ENCODE measurements at places on chromosomes 7 and 10.

- DNase-seq = no peak
Observed at GRCh38 chr7:95454438-95455045, 19.7 kb upstream of the PON2 start.

- no peak for DNase-seq
Observed at GRCh38 chr7:59079-60016, 133.0 kb upstream of the FAM20C start.

- no peak for DNase-seq
Observed at GRCh38 chr10:122974023-122974422, 6.2 kb upstream of the PSTK start.

GRCh38 chr10:33193057-33193700 is 141.3 kb downstream of the NRP1 start:
- peak; percentile 47 for DNase-seq

GRCh38 chr7:115864082-115864481 is 166.5 kb downstream of the TFEC start:
- no peak for DNase-seq

DNA sequence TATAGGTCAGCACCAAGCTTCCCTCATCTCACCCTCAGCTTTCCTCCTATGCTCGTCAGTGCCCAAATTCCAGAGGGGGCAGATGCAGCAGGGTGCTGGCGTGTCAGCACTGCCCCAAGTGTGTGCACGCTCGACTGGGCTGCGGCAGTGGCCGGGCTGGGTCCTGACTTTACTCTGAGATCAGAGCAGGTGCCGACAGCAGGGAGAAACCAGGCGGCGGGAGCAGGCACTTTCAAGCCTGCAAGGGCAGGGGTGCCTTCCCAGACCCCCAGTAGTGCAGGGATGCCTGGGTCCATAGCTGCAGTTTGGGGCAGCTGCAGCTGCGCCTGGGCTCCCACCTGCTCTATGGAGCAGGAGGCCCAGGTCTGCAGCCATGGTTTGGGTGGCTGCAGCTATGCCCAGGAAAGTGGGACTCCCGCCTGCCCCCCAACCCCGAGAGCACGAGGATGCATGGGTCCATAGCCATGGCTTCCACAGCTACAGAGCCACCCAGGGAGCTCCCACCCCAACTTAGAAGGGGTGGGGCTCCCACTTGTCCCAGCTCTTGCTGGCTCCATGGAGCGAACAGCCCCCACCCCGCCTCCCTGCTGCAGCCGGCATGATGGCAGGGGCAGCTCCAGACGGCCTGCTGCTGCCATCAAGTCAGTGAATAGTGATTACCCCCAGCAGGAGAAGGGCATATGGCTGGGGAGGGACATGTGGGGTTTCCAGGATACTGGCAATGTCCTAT is 199.2 kb upstream of the KMT2E start:
- no peak for DNase-seq

- DNase-seq = no peak
Observed at GRCh38 chr7:2202901-2203765, 29.6 kb downstream of the MAD1L1 start.

GRCh38 chr7:131493081-131493480 is 63.3 kb downstream of the PODXL start:
- no peak for DNase-seq

GRCh38 chr10:3528271-3528670 is 256.7 kb downstream of the KLF6 start:
- no peak for DNase-seq

DNA sequence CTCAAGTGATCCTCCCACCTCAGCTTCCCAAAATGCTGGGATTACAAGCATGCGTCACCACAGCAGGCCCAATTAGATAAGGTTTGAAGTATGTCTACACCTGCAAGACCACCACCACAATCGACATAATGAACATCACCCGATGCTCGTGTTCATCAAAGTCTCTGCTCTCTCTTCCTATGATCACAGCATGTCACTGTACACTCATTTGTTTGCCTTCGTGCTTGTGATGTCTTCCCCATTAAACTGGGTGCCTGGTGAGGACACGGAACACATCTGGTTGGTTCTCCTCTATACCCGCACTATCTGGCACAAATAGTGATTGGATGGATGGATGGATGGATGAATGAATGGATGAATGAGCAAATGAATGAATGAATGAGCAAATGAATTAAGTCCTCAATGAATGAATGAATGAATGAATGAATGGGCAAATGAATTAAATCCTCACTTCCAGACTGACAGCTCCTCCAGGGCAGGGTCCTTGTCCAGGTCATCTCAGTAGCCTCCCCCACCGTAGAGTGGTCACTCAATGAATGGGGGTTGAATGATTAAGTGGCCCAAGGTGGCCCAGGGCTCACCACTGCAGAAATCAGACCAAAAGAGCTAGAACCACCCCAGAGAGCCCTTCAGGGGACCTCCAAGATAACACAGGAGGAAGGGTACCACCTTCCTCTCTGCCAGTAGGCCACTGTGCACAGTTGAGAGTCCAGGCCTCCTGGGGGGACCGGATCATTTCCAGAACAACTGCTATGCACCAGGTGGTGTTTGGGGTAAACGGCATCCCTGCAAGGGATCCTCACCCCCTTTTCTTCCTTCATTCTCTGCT is 101.9 kb upstream of the TNRC18 start:
- no peak for DNase-seq

DNA sequence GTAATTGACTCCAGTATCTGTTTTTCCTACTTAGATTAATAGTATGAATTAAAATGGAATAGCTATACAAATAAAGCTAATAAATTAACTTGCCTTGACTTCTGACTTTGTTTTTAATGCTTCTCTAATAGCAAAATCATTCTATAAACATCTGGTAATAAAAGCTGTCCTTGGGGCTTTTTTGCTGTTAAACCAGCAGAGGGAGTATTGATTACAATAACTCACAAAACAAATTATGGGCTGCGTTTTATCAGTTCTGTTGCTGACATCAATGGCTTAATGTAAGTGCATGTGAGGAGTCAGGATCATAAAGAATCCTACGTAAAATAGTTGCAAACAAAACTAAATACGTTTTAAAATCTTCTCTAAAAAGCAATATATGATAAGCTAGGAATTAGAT is 667.8 kb downstream of the PCDH15 start:
- DNase-seq = no peak

DNA sequence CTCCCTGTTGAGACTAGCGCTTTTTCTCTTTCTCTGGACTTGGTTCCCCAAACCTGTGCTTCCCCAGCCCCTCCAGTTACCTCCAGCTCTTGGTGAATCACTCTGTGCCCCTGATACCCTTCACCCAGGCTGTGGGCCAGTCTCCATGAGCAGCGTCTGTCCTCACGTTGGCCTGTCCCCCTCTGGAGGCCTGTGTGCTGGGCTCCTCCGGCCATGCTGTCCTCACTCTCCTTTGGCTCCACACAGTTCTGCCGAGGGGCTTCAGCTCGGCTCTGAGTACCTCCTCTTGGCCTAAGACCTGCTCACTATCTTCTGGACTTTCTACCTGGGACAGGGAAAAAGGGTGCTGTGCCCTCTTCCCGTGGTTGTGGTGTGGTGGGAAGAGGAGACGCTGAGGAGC is 140.2 kb upstream of the TNS3 start:
- no peak for DNase-seq

DNA sequence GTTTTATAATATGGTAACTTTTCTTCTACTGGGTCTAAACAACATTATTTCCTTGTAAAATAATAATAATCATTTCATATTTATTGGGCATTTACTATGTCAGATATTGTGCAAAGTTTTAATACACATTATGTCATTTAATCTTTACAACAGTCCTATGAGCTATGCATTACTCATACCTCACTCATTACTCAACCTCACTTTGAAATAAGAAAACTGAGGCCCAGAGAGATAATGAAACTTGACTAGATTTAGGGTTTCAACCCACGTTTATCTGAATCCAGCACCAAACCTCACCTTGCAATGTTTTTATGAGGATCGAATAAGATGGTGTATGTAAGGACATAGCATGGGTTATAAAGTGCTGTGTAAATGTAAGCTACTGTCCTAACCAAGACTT is 153.2 kb upstream of the SLC13A1 start:
- no peak for DNase-seq

- DNase-seq = no peak
Observed at GRCh38 chr7:142440219-142440905, 182.5 kb upstream of the PRSS58 start.

- no peak for DNase-seq
Observed at GRCh38 chr10:129962872-129963640, 1.0 kb downstream of the EBF3 start.

- no peak for DNase-seq
Observed at GRCh38 chr10:119531067-119531466, 11.5 kb downstream of the RGS10 start.

DNA sequence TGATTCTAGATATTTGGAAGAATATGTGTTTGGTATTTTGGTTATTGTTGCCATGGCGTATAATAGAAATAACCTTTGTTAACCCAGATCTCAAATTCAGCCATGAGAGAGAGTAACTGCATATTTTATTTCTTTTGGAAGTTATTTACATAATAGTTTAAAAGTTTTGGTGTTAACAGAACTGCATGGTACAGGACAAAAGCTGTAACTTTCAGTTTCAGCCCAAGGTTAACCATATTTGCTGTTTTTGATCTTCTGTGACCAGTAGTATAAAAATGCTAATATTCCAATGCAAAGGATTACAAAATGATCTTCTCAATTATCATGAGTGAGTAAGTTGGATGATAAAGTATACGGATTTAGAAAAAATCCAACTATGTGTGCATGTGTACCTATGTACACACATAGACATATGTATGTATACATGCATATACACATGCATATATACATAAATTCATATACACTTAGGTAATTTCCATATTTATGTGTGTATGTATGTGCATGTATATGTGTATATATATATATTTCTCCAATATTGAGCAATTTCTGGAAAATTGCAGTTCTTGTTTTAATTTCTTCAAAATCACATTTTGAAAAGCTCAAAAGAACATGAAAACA is 38.0 kb upstream of the PIP4K2A start:
- no peak for DNase-seq

GRCh38 chr10:101244321-101245050 is 15.2 kb upstream of the LBX1 start:
- no peak for DNase-seq

GRCh38 chr10:22323538-22324305 is 2.8 kb downstream of the BMI1 start:
- no peak for DNase-seq

GRCh38 chr7:122849957-122850328 is 36.3 kb downstream of the CADPS2 start:
- DNase-seq = no peak

DNA sequence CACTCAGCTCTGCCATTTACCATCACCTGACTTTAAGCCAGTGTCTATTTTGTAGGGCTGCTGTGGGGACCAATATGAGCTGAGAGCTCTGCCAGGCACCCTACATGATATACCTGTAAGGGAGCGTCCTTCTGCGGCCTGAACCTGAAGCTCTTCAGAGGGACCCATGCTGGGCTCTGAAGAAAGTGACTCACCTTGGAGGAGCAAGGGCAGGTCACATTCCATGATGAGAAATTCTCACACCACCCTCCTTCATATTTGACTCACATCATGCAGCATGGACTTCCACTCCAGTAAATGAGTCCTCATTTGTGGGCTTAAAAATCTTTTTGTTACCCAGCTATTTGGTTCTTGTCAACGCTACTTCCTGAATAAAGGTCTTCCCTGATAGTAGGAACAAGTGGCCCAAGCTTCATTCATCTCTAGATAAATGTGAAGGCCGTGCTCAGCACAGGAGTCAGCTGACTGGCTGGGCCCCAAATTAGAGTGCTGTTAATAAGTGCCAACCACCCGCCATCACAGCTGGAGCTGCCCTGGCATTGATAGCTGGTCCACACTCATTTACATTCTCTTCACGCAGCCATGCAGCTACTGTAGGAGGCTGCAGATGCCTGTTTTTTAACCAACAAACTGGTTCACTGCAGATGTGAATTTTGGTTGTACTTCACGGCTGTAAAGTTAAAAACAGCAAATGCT is 78.4 kb downstream of the RNF216 start:
- DNase-seq = no peak

DNA sequence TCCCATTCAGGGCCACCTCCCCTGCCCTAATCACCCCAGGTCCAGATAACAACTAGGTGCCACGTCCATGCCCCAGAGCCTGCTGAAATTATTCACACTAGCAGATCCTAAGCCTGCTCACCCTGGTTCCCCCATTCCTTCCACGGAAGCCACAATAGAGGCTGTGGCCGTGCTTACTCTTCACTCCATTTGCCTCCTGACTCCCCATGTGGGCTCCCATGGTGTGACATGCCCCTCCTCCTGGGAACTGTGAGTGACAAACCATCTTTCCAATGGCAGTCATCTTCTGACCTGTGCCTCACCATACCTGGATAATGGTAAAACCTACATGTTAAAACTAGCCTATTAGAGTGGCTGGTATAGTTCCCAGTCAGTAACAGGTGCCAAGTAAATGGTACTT is 216.2 kb upstream of the PRKCQ start:
- no peak for DNase-seq

- no peak for DNase-seq
Observed at GRCh38 chr7:19982841-19983835, 209.7 kb upstream of the TMEM196 start.

- DNase-seq = no peak
Observed at GRCh38 chr10:95758351-95759025, 2.5 kb downstream of the ENTPD1 start.

- DNase-seq = no peak
Observed at GRCh38 chr10:122044713-122045112, 55.8 kb downstream of the TACC2 start.

GRCh38 chr7:107277331-107277730 is 108.5 kb downstream of the HBP1 start:
- no peak for DNase-seq

- peak; percentile 16 for DNase-seq
Observed at GRCh38 chr7:151351967-151352366, 10.4 kb downstream of the NUB1 start.

GRCh38 chr7:100745184-100745583 is 11.8 kb downstream of the ZAN start:
- DNase-seq = no peak

GRCh38 chr10:5449227-5449626 is 36.9 kb downstream of the NET1 start:
- DNase-seq = no peak

DNA sequence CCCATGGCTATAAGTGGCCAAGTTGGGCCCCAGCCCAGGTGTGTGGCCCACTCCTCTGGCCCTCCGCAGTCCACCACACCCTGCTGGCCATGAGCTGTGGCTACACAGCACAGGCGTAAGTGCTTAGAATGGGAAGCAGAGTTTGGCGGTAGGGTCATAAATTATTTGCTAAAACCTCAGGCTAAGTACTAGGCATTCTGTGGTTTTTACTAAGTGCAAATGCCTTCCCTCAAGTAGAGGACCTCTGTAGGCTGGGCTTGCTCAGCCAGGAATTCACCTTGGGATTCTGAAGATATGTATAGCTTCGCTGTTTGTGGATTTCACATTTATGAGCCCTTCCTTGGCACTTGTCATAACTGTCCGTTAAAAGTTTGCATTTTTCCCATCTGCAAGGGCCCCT is 44.8 kb upstream of the LOXL4 start:
- no peak for DNase-seq
